ENCODE measurements at places on chromosomes 13 and 19.

GRCh38 chr13:49553888-49554287 lies 31.5 kb downstream of the RCBTB1 start:
- no peak for DNase-seq

GRCh38 chr13:59203855-59204254 lies 959.9 kb downstream of the DIAPH3 start:
- DNase-seq, result no peak

DNA sequence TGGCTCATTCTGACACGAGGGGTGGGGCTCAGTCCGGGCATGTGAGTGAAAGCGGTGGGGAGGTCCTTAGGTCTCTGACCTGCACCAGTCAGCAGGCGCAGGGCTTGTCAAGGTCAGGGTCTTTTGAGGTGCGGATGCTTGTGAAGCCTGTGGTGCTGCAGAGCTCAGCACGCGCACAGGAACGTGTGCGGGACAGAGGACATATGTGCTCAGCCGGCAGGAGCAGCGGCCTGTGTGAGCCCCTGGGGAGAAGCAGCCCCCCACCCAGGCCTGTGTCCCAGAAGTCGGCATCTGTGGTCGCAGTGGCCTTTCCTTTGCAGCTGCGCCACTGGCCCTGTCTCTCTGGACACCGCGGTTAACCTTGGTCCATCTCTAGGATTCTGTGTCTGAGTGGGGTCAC lies 30.9 kb downstream of the ATP4B start:
- DNase-seq, result no peak

GRCh38 chr13:24008679-24009078 lies 111.4 kb upstream of the C1QTNF9B start:
- DNase-seq, result no peak
